ENCODE measurements at places on chromosomes 1 and 21. TPM values are rescaled to one million over a fixed set of nuclear protein-coding genes. Genes with fewer than 3 reads are reported as not detected.

DNA sequence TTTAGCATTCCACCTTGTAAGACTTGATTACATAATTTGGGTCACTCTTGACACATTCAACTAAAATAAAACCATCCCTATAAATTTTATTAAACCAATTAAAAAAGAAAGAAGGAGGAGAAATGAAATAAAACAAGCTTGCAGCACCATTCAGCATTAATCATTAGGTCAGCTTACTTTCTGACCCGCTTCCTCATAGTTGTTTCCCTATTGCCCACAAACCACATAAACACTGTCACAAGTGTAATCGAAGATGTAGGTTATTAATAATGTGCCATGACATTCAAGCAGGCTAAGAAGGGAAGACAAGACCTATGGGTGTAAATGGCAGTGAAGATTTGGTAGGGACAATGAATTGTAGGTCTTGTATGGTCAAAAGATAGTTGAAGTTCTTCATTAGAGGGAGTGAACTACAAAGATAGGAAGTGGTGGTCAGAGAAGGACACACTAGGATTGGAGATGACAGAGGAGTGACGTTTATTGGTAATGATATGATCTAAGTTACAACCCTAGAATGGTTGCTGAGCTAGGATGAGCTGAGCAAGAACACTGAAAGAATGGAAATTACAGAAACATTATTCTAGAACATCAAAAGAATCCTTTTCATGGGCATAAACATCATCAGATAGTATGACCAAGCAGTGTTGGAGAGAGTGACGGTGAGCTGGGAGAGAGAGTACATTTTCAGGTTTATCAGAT is 231.5 kb downstream of the KCNT2 start:
- H3K4me3 ChIP-seq, result no peak overlapping the region
- DNase-seq, result no peak
- no peaks in the 10 kb centered on the region for H3K36me3 ChIP-seq
- H3K27ac ChIP-seq, result no peak overlapping the region
- H3K27me3 ChIP-seq, result no peaks in the 10 kb centered on the region
- H3K4me1 ChIP-seq, result no peaks in the 10 kb centered on the region

DNA sequence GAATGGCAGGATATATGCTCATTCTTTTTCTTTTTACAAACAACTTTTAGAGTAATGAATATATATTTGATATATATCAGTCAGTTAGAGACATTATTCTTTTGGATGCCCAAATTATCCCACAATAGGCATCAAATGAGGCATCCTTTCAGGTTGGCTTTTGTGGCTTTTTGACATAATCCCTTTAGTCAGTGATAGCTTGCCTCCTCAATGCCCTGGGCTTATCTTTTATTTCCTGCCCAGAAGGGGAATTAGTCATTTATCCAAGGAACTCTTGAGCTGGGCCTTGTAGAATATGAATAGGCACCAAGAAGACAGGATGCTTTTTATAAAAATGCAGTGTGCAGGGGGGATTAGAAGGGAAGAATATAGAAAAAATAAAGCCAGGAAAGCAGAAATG is 22.2 kb downstream of the EPHX4 start:
- no peaks in the 10 kb centered on the region for H3K36me3 ChIP-seq
- H3K4me3 ChIP-seq, result no peak overlapping the region
- no peaks in the 10 kb centered on the region for H3K27me3 ChIP-seq
- DNase-seq, result no peak
- H3K4me1 ChIP-seq, result no peaks in the 10 kb centered on the region

DNA sequence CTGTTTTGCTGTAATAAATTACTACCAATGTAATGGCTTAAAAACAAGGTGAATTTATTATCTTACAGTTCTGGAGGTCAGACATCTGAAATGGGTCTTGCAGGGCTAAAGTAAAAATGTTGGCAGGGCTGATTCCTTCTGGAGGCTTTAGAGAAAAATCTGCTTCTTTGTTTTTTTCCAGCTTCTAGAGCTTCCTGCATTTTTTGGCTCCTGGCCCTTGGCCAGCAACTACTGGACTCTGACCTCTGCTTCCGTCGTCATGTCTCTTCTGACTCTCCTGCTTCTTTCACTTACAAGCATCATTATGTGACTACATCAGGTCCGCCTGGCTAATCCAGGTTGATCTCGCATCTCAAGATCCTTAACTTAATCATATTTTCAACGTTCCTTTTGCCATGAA is 350.9 kb downstream of the S1PR1 start:
- no peak overlapping the region for H3K4me3 ChIP-seq
- H3K27ac ChIP-seq, result no peak overlapping the region
- H3K4me1 ChIP-seq, result no peaks in the 10 kb centered on the region
- no peaks in the 10 kb centered on the region for H3K27me3 ChIP-seq

- peaks cover 30% of the 10 kb centered on the region for H3K36me3 ChIP-seq
- H3K4me1 ChIP-seq, result peaks cover 5% of the 10 kb centered on the region
- H3K27me3 ChIP-seq, result no peaks in the 10 kb centered on the region
Observed at GRCh38 chr1:81844477-81844876, 43.7 kb downstream of the ADGRL2 start.

IL24 gene
- not detected for total RNA-seq

DNA sequence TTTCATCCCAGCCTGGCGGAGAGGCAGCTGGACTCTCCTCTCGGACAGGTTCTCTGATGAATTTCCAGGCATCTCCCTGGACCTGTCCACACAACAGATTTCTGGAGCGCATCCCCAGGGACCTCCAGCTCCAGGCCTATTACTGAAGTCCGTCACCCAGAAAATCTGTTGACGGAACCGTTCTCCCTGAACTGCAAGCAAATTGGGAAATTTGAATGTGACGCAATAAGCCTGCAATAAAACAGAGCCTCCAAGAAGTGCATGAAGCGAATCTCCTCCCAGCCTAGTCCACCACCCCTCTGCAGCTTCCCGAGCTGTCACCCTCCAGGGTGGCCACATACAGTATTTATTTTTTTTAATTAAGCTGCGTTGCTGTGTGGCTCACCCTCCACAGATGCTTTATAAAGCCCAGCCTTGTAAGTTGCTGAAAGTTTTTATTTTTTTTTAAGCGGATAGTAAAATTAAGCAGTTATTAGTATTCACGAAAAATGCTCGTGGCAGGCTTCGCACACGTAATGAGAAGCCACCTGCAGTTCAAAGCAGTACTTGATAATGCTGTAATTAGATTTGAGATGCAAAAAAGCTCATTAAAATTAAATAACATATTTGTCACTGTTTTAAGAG is 173.3 kb downstream of the CAMTA1 start:
- no peak overlapping the region for H3K27ac ChIP-seq
- no peak overlapping the region for H3K4me3 ChIP-seq
- H3K4me1 ChIP-seq, result no peaks in the 10 kb centered on the region
- DNase-seq, result no peak

GRCh38 chr1:19425646-19426239 is 59.6 kb downstream of the CAPZB start:
- H3K4me1 ChIP-seq, result no peaks in the 10 kb centered on the region
- H3K36me3 ChIP-seq, result peaks cover 3% of the 10 kb centered on the region
- H3K27me3 ChIP-seq, result no peaks in the 10 kb centered on the region
- H3K27ac ChIP-seq, result no peak overlapping the region

- DNase-seq, result no peak
- no peak overlapping the region for H3K27ac ChIP-seq
- H3K27me3 ChIP-seq, result no peaks in the 10 kb centered on the region
Observed at GRCh38 chr1:217457016-217457415, 173.9 kb downstream of the GPATCH2 start.

All from H9 (cell line).